ENCODE measurements at places on chromosomes 3 and 15. TPM values are rescaled to one million over a fixed set of nuclear protein-coding genes. Genes with fewer than 3 reads are reported as not detected.

DNA sequence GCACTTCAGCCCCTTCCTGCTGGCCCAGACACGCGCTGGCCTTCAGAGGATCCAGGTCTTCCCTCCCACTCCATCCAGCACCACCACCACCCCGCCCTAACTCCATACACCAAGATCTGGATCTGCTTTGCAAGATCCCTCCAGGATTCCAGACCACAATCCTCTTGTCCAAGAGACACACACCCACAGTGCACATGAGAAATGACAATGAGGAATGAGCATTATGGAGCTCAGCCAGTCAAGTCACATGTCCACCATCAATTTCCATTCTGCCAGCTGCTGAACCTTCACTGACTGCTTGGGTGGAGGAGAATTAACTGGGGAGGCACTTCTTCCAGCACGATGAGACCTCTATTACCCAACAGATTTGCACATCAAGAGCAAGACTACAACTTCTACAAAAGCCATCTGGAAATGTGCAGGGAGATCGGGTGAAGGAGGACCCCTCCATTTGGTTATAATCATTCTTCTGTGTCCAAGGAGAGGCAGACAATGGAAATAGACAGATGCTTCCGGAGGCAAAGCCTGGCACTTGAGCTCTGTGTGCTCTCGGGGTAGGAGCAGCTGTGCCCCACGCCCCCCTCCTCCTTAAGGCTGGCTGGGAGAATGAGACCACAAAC is 12.3 kb upstream of the SPATA12 start:
- DNase-seq = peak; percentile 47

GRCh38 chr3:134313847-134314587 is 60.2 kb downstream of the AMOTL2 start:
- DNase-seq = no peak

- no peak for DNase-seq
Observed at GRCh38 chr15:80699981-80700380, 4.9 kb downstream of the ABHD17C start.

- DNase-seq = no peak
Observed at GRCh38 chr3:113174801-113175485, 36.4 kb upstream of the BOC start.

DNA sequence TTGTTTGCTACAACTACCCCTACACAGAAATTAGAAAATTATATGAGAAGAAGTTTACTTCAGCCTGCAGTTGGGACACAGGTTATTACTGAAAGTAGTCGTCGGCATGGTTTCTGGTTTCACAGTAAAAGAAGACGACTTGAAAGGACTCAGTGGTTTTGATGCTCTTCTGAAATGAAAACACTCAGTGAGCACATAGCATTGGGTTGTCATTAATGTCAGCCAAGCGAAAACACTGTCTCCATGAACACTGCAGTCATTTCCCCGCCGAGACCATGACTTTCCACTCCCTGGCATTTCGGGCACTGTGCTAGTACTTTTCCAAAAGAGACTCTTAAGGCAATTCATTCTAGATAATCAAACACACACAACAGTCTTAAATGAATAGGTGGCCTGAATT is 69.2 kb upstream of the ICE2 start:
- DNase-seq = no peak

DNA sequence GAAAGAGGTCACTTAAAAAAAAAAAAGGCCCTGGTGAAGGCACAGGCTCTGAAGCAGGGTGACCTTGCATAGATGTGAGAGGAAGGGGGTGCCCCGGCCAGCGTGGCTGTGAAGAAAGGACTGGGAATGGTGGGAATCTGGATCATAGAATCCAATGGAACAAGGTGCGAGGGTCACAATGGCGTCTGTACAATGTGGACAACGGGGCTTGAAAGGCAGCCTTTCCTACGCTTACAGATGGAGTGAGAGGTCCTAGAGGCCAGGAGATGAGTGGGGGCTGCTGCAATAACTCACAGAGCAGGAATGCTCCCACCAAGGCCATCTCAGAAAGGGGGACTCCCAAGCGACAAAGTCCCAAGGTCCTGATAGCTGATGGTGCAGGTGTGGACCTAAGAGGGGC is 162.2 kb downstream of the ATP10A start:
- DNase-seq = no peak

GRCh38 chr15:40054605-40054854 is 15.5 kb upstream of the SRP14 start:
- peak; percentile 41 for DNase-seq

DNA sequence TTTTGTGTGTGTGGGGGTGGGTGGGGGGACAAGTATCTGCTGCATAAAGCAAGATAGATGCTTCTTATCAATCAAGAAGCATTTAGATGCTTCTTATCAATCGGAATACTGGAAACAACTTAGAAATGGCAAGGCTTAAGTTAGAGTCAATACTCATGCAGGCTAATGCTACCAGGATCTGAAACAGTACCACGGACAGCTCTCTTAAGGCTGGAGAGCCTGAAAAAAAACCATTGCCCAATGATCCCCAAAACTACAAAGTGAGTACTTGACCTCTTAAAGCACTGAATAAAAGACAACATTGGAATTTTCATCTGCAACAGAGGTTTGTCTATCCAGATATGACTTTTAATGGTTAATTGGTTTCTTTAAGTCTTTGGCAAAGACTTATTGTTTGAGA is 262.3 kb downstream of the GAP43 start:
- DNase-seq = no peak

DNA sequence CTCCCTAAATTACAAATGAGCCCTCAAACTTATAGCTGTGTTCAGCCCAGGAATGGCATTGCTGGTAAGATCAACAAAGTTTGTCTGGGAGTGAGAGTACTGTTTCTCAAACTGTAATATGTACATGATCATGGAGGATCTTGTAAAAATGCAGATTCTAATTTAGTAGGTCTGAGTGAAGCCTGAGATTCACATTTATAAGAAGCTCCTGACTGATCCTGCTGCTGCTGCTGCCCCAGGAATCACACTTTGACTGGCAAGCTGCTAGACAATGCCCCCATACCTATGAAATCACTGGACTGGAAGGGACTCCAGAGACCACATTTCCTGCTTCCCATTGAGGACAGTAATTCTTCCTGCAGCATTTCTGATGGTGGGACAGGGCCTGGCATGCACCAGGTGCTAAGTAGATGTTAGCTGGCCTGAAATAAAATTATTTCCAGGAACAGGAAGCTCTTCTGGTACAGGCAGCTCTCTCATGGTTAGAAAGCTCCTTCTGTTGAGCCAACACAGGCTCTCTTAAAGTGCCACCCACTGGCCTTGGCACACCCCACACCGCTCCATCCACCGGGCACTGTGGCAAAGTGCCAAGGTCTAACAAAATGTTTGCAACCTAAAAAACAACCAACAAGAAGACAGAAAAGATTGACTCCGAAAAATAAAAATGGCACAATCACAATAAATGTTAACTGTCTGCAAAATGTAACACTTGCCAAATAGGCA is 36.7 kb upstream of the ZNF710 start:
- no peak for DNase-seq

GRCh38 chr15:40647523-40647922 is 47.5 kb upstream of the RAD51 start:
- no peak for DNase-seq

The LDHAL6B gene
- total RNA-seq = not detected

The DUOXA2 gene
- 3.9 TPM for total RNA-seq

The NANOGP8 gene
- total RNA-seq = 4.6 TPM

The BFSP2 gene
- total RNA-seq = not detected

The CMTM8 gene
- total RNA-seq = 5.7 TPM

The HYKK gene
- 12.5 TPM for total RNA-seq

The KBTBD13 gene
- total RNA-seq = 0.18 TPM

The TAGLN3 gene
- not detected for total RNA-seq

The GOLGA8S gene
- total RNA-seq = 0.65 TPM

The CCDC33 gene
- 10.2 TPM for total RNA-seq
